ENCODE measurements at places on chromosomes 13 and 19.
A peak's percentile ranks its signal among the peaks of the same experiment; 100 is the strongest.

DNA sequence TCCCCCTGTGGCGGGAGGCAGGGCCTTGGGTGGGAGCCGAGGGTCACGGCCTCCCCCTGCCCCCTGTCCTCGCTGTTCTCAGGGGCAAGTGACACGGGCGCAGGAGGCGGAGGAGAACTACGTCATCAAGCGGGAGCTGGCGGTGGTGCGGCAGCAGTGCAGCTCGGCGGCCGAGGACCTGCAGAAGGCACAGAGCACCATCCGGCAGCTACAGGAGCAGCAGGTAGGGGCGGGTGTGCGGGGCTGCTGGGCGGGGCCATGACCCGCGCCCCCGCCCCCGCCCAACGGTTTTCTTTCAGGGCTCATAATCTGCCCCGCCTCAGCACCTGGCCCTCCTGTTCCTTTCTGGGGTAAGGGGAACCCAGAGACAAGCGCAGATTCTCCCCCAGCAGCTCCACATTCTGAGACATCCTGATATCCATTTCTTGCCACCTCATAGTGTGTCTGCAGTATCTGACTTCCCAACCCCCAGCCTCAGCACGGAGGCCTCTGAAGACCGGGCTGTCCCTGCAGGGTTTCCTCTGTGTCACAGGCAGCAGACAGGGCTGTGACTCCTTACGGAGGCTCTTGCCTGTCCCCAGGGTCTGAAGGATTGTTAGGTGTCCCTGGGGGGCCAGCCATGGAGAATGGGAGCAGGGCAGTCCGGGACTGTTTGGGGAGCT is 15.9 kb downstream of the PRR36 start:
- DNase-seq, result no peak

- DNase-seq, result no peak
Observed at GRCh38 chr13:28544026-28544425, 49.1 kb upstream of the FLT1 start.

DNA sequence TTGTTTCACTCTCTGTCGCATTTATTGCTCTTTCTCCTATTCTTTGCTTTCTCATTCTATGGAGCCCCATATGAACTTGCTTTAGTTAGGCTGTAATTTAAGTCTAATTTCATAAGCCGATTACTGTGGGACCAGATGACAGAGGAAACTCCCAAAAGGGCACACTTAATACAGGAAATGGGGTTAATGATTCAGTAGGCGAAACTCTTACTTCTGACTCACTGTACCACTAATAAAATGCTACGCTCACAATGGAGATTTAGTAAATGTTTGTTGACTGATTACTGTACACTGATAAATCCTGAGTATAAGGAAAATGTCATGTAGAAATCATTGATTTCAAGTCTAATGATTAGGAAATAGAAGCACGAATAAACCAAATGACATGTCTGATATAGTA is 276.4 kb downstream of the KLF5 start:
- no peak for DNase-seq

- DNase-seq, result no peak
Observed at GRCh38 chr19:4224470-4224869, 4.9 kb upstream of the EBI3 start.

DNA sequence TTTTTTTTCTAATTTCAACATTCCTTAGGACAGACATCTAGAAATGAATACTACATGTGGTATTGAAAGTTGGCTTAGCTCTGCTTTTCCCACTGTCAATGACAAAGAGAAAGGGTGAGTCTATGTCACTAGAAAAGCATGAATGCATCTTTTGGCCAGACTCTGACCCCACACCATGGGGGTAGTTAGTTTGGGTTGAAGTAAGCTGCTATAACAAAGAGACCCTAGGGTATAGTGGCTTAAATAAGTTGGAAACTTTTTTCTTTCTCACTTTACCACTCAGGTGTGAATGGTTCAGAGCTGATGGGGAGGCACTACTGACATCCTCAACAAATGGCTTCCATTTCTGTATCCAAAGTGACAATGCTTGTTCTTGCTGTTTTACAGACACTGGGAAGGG is 161.5 kb downstream of the DLEU7 start:
- no peak for DNase-seq

GRCh38 chr19:10701955-10702525 is 801 bp downstream of the QTRT1 start:
- DNase-seq, result peak; percentile 25

GRCh38 chr19:35146746-35147459 is 3.8 kb downstream of the FXYD7 start:
- DNase-seq, result no peak

DNA sequence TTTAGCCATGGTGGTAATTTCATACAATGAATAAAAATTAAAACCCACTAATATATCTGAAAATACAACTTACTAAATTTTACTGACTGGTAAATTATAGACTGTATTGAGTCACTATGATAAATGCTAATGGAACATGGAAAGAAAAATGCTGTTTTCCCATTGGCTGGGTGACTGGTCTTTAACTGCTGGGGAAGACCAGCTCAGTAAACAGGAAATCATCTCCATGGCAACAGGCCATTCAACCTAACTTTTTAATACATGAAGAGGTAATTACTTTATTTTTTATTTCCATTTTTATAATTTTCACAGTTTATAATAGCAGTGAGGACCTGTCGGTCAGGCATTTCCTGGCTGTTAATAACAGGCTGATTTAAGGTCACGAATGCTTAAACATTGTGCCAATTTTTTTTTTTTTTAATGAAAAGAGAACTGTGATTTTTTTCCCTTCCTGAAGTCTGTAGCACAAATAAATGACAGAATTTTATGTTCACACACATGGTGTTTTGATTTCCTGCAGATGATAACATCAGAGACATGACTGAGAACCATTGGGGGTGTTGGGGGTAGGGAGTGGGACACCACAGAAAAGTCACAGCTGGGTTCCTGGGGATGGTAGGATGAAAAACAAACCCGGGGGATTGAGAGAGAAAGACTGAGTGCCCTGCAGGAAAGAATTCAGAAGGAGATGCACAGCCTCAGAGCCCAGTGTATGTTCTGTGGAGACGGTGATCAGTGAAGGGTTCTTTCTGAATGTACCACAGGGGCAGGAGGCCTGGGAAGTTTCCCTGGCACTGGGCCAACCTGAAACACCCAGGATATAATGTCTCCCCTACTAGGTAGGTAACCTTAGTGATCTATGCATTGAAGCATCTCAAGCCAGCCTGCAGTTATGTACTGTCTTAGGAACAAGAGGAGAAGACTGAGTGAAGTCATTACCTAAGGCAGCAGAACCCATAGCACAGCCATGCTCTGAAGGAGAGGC is 297.1 kb downstream of the COG6 start:
- DNase-seq, result no peak

DNA sequence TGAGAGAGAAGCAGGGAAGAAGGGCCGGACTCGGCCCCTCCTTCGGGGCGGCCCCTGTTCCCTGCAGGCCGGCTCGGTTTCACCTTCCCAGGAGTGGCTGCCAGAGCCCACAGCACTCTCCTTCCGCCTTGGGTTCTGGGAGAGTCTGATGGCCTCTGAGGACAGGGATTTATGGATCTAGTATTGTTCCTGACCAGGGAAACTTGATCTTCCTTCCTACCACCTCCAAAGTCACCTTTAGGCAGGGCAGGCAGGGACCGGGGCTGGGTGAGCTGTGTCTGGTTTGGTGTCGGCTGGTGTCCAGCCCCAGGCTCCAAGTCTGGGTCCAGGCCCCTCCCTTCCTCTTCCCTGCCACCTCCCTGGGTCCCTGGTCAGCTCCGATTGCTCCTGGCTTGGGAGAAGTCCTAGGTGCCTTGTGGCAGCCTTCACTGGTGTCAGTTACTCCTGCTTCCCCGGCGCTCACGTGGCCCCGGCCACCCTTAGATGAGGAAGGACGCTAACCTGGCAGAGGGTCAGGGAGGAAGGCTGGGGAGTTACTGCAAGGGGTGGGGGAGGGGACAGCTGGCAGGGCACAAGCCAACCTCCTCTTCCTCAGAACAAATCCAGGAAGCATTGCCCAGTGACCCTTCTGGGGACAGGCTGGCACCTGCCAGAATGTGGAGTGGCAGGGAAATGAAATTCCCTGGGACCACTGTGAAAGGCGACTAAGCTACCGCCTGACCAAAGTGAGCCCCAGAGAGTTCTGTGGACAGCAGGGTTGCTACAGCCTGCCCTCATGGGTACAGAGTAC is 18.8 kb downstream of the RFX1 start:
- DNase-seq, result no peak

DNA sequence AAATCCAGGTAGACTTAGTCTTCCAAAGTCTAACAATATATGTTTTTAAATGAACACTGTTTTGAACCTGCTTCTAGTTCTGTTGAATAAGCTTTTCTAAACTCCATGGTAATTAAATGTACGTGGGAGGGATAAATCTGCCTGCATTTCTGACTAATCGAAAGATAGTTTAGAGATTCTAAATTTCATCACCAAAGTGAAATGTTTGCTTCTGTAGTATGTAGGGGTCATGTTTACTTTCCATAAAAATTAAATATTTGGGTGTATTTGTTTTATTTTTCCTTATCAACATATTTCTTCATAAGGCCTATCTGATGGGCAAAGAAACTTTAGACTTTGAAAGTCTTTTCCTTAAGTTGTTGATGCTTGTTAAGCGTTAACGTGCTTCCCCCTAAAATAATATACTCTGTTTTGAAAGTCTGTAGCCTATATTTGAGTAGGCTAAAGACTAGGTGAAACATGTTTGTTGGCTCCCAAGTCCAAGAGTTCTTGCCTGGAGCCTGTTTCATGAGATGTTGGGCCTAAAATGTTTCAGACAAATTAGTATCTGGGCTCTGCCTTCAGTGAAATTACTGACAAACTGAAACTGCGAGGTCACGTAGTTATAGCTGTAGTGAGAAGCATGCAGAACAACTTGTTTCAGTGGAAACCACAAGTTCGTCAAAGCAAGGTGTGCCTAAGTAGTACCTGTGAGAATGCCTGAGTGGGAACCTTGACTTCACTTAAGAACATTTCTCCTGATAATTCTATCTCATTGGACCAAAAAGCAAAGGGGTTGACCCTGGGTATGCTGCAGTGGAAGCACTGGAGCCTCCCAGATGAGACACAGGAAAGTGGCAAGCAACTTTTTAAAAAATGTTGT is 126.2 kb downstream of the LMO7 start:
- peak; percentile 14 for DNase-seq

DNA sequence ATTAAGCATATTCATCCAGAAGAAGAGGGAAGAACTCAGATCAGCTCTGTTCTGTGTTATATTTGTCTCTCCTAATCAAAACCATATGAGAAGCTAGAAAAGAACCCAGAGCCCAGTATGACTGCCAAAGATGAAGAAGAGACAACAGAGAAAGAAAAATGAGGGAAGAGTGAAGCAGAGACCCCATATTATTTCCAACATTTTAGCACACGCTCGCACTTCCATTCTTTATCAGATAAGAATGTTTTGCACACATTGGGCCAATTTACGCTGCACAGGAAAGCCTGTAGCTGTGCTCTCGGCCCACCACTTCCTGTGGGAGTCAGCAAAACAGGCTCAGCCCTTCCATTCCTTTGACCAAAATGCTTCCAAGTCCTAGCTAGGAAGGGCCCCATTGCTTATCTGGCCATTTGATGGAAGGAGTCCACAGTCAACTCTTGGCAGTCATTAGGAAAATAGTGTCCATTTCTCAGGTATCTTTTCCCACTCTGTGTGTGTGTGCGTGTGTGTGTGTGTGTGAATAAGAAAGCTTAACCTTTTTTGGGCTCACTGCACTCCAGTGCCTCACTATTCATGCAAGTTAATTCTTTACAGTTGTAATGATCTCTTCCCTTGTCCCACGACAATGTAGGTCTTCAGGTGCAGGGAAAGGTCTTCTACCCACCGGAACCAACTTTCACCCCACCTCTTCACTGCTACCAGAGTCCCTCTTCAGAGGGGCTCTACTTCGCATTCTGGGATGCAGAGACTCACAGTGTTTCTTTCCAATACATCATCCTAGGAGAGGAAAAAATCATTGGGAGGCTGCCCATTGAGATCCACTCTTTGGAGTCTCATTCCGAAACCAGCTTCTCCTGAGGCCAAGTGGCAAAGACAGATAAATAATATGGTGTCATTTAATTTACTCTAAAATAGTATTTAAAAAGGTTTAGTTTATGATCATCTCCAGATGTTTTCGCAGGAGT is 237.5 kb downstream of the COG6 start:
- peak; percentile 5 for DNase-seq

DNA sequence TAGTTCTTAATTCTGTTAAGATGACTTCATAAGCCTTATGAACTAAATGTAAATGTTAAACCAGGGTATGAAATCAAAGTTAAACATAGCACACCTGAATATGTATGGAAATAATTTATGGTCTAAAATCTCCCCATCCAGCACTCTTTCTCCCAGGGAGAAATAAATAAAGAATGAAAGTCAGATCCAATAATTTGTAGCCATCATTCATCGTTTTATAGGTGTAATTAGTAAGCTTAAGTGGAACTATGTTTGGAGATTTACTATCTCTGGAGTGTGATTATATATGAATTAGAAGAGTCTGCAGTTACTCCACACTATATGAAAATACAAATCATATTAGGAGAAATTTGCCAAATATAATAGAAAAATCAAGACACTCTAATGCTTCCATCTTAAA is 405.1 kb downstream of the DACH1 start:
- no peak for DNase-seq

DNA sequence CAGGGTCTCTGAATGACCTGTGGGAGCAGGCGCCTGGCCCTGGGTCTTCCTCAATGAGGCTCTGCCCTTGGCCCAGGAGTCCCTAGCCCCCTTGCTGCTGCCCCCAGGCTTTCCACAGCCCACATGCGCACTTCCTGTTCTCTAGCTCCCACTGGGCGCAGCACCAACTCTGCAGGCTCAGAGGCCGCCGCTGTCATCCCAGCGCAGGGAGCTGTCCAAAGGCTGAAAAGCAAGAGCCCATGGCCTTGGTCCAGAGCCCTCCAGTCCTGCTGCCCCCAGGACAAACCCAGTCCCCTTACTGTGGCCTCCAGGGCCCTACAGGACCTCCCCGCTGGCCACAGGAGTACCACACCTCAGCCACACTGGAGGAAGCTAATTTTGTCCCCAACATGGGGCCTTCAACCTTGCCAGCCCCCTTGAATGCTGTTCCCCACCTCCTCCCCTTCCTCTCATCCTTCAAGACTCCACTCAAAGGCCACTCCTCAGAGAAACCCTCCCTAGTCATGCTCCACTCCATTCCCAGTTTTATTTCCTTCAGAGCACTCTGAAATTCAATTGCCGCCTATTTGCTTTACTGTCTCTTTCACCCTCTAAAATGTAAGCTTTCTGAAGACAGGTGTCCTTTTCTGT is 8.0 kb upstream of the POU2F2 start:
- DNase-seq, result no peak

DNA sequence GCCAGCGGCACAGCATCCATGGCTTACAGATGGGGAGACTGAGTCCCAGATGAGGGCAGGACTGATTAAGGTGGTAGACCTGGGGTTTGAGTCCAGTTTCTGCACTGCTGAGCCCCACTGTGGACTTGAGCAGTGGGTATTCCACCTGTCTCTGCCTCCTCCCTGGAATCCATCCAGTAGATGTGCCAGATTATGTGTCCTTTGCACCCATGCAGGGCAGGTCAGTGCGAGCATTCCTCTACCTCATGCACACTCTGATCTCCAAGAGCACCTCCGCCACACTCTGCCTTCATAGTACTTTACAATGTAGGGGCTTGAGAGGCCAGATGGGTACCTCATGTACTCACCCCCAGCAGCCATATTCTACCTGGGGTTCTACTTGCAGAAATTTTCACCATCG is 10.0 kb downstream of the ZSCAN22 start:
- DNase-seq, result no peak

Measured in stimulated activated CD4-positive, alpha-beta T cell treated with anti-CD3 and anti-CD28 coated beads, Interleukin-1b, Interleukin-23, amount 100 ng/mL, for 48 hours (primary cell).